Activated CD4-positive, alpha-beta memory T cell treated with anti-CD3 and anti-CD28 coated beads, Interleukin-2, amount 10 ng/mL, durations not matched to agents 7 days and 5 days (primary cell): ENCODE measurements at places on chromosomes 2 and 18. TPM values are rescaled to one million over a fixed set of nuclear protein-coding genes. Genes with fewer than 3 reads are reported as not detected.

DNA sequence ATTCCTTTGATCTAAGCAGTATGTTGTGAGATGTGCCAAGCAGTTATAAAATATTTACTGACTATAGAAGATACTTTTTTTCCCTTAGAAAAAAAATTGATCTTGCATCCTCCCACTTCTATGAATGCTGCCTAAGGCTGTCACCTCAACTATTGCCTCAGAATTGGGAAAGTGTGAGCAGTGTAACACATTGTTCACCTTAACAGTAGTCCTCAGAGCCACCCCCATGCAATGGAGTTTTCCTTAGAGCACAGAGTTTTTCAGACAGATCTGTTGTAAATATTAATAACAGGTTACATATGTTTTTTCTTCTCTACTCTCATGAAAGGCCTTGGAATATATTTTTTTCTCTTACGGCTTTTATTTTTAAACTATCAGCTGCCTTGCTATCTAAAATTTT, 607.3 kb downstream of the STK39 start:
- H3K4me1 ChIP-seq: no peaks in the 10 kb centered on the region
- DNase-seq: no peak
- H3K27ac ChIP-seq: no peak overlapping the region
- H3K36me3 ChIP-seq: no peaks in the 10 kb centered on the region
- no peak overlapping the region for H3K4me3 ChIP-seq

Gene IWS1
- 40.8 TPM for total RNA-seq

Gene C18orf32
- 33.7 TPM for total RNA-seq

Gene LOXL3
- total RNA-seq: 0.60 TPM
